ENCODE measurements at places on chromosomes 5 and 9. TPM values are rescaled to one million over a fixed set of nuclear protein-coding genes. Genes with fewer than 3 reads are reported as not detected.
A peak's percentile ranks its signal among the peaks of the same experiment; 100 is the strongest.

DNA sequence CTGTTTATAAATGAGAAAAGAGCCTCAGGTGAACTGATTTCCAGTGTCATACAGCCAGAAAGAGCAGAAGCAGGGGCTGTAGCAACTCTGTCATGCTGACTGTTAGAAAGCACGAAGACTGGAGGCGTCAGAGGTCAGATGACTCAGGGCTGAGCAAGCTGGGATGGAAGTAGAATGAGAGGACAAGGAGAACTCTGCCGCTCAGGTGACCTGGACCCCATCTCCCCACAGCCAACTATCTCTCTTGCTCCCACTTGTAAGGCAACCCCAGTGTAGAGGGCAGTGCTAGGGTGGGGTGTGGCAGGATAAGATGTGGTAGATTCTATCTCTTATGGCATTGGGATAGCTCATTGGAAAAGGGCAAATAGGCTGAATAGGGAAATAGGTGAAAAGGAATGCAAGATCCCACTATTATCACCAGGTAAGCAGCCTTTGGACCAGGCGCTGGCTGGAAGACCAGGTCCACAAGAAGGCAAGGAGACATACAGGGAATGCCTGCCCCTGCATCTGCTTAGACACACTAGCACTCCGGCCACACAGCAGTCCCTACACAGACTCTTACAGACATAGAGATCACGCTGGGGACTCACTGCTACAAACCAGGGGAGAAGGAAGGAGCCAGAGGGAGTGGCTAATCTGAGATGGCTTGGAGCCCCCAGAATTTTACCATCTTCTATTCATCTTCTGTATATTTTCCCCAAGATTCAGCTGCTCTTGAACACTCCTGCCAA lies 21.2 kb upstream of the LOX start:
- no peak for DNase-seq

GRCh38 chr5:133947431-133947841 lies 21.0 kb downstream of the C5orf15 start:
- DNase-seq, result no peak

- DNase-seq, result no peak
These were observed 114.4 kb downstream of the ICE1 start for GRCh38 chr5:5536871-5537270.

Gene TRIM7
- 0.93 TPM for total RNA-seq

DNA sequence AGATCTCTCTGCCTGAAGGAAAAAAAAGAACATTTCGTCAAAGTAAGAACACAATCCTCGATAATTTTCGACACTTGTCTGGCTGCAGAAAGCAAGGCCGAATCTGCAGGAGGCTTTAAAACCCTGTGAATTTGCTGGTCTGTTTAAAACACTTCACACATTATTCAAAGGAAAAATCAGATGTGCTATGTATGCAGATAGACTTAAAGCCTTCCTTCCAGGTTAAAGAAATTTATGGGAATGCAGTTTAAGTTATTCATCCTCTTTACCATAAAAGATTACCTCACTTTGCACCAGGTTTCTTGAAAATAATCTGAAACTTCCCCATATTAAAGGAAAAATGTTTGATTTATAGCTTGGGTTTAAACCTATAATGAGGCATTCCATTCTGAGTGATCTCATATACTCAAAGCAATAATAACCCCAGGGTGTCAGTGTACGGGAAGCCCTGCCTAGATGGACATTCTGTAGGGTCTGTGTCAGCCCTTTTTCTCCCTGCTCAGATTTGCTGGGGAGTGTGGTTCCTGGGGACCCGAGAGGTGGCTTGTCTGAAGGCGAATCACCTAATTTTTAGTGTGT lies 323.5 kb upstream of the SLC24A2 start:
- no peak for DNase-seq

DNA sequence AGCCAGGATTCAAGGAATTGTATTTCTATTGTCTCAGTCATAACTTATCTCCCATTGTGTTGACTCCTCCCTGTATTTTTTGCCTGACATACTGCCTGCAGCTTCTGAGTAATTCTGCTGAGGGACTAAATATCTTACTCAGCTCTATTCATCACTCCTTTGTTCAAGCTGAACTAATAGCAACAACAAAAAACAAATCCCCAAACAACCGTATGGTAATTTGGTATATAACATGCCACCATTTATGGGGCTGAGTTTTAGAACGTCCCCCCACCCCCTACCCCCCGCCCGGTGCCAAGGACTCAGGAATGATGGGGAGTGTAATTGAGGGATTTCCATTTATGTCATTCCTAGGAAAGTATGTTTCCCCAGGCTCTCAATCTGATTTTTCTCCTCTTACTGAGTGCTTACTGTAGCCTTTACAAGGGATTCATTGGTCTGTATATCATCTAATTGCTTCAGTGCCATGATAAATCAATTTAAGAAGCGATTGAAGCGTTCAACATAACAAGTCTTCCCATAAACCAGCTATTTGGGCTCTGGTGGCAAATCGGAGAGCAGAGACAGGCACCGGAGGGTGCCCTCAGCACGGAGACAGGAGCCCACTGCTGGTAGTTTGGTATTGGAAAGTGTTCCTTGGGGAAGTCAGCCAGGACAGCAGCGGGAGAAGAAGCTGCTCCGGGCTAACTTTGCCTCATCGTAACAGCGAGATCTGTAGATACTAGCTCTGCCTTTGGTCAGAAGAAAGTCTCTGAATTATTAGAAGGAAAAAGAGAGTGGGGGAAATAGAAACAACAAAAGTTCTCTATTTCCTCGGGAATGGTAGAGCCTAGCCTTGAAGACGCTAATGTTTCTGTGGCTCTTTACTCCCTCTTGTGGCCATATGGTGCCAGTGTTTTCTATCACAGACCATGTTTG lies 40.7 kb upstream of the HSD17B4 start:
- DNase-seq, result peak; percentile 28

- no peak for DNase-seq
These were observed 1.8 kb downstream of the PCDHGB3 start for GRCh38 chr5:141371572-141372475.
